ENCODE measurements at places on chromosomes 11 and 22. TPM values are rescaled to one million over a fixed set of nuclear protein-coding genes. Genes with fewer than 3 reads are reported as not detected.

Gene TENM4
- 0.29 TPM for total RNA-seq

Gene AMPD3
- total RNA-seq: 6.6 TPM

Gene PKP3
- total RNA-seq: 0.32 TPM

Gene NUP98
- 178 TPM for total RNA-seq

Gene ADM2
- total RNA-seq: 0.59 TPM

Gene APOL3
- 101 TPM for total RNA-seq

Gene LRRC56
- total RNA-seq: 1.6 TPM

Gene MUC6
- total RNA-seq: not detected

Gene SHANK2
- 33.1 TPM for total RNA-seq

DNA sequence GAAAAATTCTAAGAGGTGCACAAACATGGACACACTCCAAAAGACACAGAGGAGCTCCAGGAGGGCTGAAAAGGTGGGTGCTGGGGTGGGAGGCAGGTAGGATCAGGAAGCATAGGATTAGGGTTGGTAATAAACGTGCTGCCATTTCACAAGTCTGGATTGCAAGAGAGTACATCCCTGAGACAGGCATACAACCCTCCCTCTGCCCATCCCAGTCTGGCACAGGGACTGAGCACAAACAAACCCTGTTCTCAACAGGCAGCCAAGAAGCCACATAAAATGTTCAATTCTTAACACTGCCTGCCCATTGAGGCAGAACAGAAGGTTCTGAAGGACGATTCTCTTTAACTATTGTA lies 18.5 kb downstream of the SLC35F2 start:
- H3K4me1 ChIP-seq: no peaks in the 10 kb centered on the region
- H3K27me3 ChIP-seq: no peaks in the 10 kb centered on the region
- H3K36me3 ChIP-seq: no peaks in the 10 kb centered on the region
- peak; percentile 72 for DNase-seq
- H3K27ac ChIP-seq: peak overlapping the region; percentile 91

- no peak overlapping the region for H3K4me3 ChIP-seq
- no peak overlapping the region for H3K27ac ChIP-seq
- peaks cover 12% of the 10 kb centered on the region for H3K27me3 ChIP-seq
- DNase-seq: no peak
- no peaks in the 10 kb centered on the region for H3K36me3 ChIP-seq
- H3K4me1 ChIP-seq: no peaks in the 10 kb centered on the region
Observed at GRCh38 chr22:19678949-19679521, 35.3 kb upstream of the SEPTIN5 start.

DNA sequence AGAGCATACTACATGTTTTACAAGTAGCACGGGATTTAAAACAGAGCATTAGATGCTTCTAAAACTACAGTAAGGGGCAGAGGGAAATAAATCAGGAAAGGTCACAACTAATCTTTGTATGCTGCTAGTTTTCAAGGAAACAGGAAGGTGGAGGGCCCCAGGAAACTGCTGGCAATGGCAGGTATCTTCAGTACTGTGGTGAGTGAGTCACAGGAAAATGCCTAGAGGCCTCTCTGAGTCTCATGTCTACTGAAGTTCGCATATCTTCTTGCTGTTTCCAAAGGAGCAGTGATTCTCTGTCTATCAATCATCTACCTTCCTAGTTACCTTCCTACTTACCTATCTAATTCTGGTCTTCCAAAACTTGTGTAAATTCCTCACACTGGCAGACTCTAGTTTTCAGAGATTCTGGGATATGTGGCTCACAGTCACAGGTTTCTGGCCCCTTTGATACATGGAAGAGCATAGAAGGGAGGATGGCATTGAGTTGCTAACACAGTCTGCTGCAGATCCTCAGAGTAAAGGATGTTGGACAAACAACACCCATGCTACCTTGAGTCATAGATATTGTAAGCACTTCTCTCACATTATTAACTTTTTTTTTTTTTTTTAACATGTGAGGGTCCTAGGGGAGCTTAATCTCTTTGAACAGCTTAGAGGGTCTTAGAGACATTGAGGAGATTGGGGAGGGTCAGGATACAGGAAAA lies 58.8 kb upstream of the SYN3 start:
- no peaks in the 10 kb centered on the region for H3K27me3 ChIP-seq
- H3K4me3 ChIP-seq: no peak overlapping the region
- H3K36me3 ChIP-seq: no peaks in the 10 kb centered on the region
- no peak for DNase-seq
- no peak overlapping the region for H3K27ac ChIP-seq

DNA sequence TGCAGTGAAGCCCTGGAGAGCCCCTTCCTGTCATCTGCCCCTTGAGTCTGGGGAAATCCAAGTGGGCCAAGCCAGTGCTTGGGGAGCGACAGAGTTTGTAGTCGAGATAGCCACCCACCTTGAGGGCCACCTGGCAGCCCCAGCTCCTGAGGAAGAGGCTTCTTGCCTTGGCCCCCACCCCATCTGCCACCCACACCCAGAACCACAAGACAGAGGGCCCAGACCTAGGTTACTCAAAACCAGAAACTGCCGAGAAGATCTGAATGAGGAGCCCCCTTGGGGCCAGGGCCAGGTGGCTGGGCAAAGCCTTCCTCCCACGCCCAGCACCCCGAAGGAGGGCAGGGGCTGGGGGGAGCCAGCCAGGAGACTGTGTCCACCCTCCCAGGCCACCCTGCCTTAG lies 18.8 kb upstream of the PRR5 start:
- no peak overlapping the region for H3K27ac ChIP-seq
- no peaks in the 10 kb centered on the region for H3K27me3 ChIP-seq
- H3K4me1 ChIP-seq: no peaks in the 10 kb centered on the region
- no peak overlapping the region for H3K4me3 ChIP-seq

DNA sequence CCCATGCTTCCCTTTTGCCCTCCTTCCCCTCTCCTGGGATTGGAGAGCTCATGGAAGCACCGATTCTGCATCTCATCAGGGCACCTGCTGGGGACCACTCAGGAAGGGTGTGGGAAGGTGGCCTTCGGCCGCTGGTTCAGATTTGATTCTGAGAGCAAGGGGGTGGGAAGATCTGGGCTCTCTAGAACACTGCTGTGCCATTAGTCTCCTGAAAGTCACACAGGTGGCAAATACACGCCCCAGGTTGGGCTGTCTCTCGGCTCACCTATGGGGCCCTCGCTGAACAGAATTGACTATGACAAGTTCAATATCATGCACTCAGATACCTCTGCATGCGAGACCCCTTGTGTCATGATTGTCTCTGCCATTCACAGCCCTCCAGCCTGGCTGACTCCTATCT lies 12.8 kb upstream of the APOBEC3A start:
- no peaks in the 10 kb centered on the region for H3K27me3 ChIP-seq
- no peaks in the 10 kb centered on the region for H3K36me3 ChIP-seq
- DNase-seq: no peak
- no peak overlapping the region for H3K4me3 ChIP-seq

DNA sequence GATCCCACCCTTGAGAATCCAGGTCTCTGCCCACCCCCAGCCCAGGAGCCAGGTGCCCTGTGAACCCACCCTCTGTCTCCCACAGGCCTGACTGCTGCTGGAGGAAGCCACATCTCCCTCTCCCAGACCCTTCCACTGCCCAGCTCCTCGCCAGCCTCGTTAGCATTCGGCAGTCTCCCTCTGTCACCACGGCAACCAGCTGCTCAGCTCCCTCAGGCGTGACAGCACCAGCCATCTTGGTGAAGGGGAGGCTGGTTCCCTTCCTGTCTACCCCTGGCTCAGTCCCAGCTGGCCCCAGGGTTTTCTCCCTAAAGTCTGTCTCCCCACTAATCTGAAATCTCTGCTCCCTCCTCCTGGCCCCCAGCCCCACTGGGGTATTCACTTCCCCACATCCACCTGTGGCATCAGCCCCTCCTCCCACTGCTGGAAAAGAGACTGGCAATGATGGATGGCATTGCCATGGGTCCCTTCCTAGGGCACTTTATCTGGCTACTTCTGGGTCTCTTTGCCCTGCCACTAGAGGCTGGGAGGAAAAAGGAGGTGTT lies 28.1 kb downstream of the NRXN2 start:
- H3K4me3 ChIP-seq: no peak overlapping the region
- H3K27ac ChIP-seq: no peak overlapping the region

DNA sequence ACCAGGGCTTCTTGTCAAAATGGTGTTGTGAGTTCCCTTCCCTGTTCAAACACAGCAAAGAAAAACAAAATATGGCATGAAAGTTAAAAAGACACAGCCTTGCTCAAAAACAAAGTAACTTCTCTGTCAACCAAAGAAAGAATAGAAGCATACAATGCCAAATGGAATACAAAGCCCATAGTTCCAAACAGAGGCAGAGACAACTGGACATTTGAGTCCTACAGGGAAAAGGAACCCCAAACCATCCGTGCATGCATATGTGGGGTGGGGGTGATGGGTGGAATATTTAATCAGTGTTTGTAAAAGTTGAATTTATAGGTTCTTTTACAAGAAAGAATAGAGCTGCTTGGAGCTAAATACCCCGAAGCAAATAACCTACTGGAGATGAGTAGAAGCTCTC lies 218.7 kb downstream of the FAM76B start:
- DNase-seq: no peak
- no peaks in the 10 kb centered on the region for H3K36me3 ChIP-seq
- H3K27ac ChIP-seq: no peak overlapping the region
- peaks cover 4% of the 10 kb centered on the region for H3K4me1 ChIP-seq
- no peak overlapping the region for H3K4me3 ChIP-seq
- no peaks in the 10 kb centered on the region for H3K27me3 ChIP-seq

DNA sequence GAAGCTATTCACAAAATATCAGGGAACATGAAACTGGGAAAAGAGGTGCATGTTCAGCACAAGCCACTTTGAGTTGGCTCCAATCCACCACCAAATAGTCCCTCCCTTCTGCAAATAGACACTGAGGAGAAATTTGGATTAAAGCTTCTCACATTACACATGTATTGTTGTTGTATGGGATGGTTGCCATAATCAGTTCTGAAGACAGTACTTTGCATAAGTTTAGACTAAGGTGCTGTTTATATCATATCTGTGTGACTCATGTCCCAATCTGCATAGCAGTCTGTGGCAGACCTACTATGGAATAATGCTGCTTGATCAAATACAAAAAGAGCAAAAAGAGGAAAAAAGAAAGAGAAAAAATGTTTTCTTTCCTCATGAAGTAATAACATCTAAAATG lies 376.7 kb upstream of the DDI1 start:
- no peak overlapping the region for H3K4me3 ChIP-seq
- no peak overlapping the region for H3K27ac ChIP-seq
- DNase-seq: no peak
- no peaks in the 10 kb centered on the region for H3K27me3 ChIP-seq
- H3K36me3 ChIP-seq: no peaks in the 10 kb centered on the region

- H3K36me3 ChIP-seq: no peaks in the 10 kb centered on the region
- H3K4me1 ChIP-seq: no peaks in the 10 kb centered on the region
- DNase-seq: peak; percentile 30
- H3K27ac ChIP-seq: no peak overlapping the region
- H3K4me3 ChIP-seq: no peak overlapping the region
Observed at GRCh38 chr11:22875869-22876473, 15.7 kb upstream of the CCDC179 start.

DNA sequence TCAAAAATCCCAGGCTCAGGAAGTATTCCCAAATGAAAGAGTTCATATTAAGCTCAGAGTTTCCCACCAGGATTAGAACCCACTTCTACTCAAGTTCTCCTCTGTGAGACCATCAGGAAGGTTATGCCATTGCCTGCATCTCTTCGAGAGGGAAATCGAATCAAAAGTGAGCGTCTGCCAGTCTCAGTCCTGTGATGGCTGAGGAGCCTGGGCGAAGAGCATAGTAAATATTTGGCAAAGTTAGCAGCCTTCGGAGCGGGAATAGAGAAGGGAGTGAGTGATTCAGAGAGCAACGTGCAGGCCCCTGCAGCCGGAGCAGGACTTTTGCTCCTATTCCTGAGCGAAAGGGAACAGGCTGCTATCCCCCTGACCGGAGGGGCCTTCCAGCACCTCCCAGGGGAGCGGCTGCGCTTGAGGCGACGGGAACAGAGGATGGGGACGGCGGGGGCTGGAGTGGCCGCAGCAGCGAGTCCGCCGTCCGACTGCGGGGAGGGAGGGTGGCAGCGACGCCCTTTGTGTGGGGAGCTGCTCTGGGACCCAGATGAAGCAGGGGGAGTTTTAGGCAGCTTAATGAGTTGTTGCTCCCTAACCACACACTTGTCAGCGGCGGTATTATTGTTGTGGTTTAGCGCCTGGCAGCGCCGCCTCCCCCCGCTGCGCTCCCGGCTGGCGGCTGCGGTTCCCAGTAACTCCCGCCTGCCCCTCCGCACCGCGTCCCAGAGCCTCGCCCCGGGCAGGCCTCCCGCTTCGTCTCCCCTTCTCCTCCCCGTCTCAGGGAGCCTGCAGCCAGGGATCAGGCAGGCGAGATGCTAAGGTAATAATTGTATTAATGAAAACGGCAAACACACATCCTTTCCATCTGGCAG lies 21.7 kb upstream of the NRGN start:
- H3K36me3 ChIP-seq: no peaks in the 10 kb centered on the region
- peak overlapping the region; percentile 32 for H3K4me3 ChIP-seq
- peak overlapping the region; percentile 2 for H3K27ac ChIP-seq
- no peaks in the 10 kb centered on the region for H3K27me3 ChIP-seq
- H3K4me1 ChIP-seq: no peaks in the 10 kb centered on the region
- DNase-seq: no peak

GRCh38 chr11:66676931-66677598 lies 622 bp downstream of the RBM4B start:
- peaks cover 9% of the 10 kb centered on the region for H3K4me1 ChIP-seq
- peak overlapping the region; percentile 75 for H3K4me3 ChIP-seq
- H3K27me3 ChIP-seq: no peaks in the 10 kb centered on the region
- H3K36me3 ChIP-seq: no peaks in the 10 kb centered on the region
- peak overlapping the region; percentile 96 for H3K27ac ChIP-seq
- peak; percentile 35 for DNase-seq

GRCh38 chr22:44735518-44736428 lies 16.6 kb upstream of the ARHGAP8 start:
- peaks cover 3% of the 10 kb centered on the region for H3K4me1 ChIP-seq
- no peak overlapping the region for H3K4me3 ChIP-seq
- H3K27me3 ChIP-seq: no peaks in the 10 kb centered on the region
- DNase-seq: peak; percentile 79
- no peaks in the 10 kb centered on the region for H3K36me3 ChIP-seq

GRCh38 chr22:22344430-22344829 lies 99.8 kb downstream of the VPREB1 start:
- H3K27me3 ChIP-seq: no peaks in the 10 kb centered on the region
- peak overlapping the region; percentile 43 for H3K27ac ChIP-seq
- no peaks in the 10 kb centered on the region for H3K4me1 ChIP-seq
- no peak overlapping the region for H3K4me3 ChIP-seq
- no peak for DNase-seq

DNA sequence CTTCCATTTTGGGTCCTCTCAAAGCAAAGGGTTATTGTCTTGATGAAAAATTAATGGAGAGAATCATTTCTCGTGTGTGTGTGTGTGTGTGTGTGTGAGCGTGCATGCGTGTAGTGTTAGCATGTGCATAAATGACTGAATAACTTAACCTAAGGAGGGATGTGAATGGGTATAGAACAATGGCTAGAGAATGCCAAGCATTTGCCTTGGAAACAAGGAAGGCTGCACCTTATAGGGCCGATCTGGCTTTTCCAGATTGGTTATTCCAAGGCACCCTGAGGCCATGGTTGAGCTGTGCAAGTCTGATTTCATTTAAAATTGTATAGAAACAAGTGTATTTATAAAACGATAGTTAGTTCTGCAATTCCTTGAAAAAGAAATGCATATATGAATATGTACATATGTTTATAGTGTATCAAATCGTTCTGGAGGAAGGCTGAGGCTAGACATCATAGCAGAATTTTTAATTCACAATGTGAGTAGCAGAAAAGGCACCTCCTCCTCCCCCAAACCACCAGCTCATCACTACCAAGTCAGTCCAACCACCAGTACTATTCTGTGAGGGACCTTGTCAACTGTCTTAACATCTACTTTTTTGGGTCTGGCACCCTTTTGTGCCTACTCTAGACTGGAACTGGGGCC lies 322.7 kb upstream of the ISX start:
- H3K27me3 ChIP-seq: peaks cover 5% of the 10 kb centered on the region
- H3K4me3 ChIP-seq: no peak overlapping the region
- H3K4me1 ChIP-seq: no peaks in the 10 kb centered on the region

Data from breast epithelium (tissue), 4 donors.